ENCODE measurements at places on chromosomes 6 and 20.

DNA sequence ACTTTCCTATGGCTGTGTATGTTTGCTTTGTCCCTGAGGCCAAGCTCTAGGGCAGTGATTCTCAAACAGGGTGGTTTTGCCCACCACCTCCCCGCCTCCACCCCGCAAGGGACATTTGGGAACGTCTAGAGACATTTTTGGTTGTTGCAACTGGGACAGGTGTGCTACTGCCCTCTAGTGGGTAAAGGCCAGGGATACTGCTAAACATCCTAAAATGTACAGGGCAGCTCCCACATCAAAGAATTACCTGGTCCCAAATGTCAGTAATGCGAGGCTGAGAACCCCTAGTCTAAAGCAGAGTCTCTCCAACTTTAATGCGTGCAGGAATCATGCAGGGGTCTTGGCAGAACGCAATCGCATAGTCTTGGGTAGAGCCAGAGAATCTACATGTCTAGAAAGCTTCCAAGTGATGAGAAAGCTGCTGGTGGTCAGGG is 5.1 kb downstream of the KCNS1 start:
- peak; percentile 54 for DNase-seq

DNA sequence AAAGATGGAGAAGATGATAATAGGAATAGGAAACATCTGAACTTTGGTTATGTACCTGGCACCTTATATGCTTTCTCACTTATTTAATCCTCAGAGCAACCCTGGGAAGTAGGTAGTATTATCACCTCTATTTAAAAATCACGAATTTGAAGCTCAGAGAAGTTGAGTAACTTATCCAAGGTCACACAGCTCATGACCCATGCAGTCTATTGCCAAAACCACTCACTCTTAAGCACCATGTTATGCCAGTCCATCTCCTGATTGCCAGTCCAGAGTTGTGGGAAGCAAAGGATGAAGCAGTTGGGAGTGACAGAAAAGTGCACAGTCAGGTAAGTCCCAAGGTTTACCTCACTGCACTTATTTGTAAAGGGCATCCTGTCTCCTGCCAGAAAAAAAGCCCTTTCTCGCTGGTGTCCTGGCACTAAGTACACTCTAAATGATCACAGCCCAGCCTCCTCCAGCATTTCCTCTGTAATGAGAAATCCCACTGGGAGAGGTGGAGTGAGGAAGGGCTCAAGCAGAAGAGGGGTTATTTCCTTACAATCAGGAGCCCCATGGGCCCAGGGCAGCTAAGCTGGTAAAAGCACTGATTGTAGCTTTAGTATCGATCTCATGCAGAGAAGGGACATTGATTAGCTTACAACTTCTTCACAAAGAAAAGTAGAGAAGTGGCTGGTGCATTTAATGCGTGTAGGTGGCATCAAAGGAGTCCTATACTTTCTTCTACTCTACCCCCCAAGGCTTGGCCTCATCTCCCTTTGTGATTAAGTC is 21.3 kb upstream of the SCGN start:
- DNase-seq = no peak

GRCh38 chr20:6956574-6956973 is 189.1 kb downstream of the BMP2 start:
- DNase-seq = no peak

- peak; percentile 17 for DNase-seq
These were observed 40.6 kb upstream of the ECHDC1 start for GRCh38 chr6:127383988-127384387.

DNA sequence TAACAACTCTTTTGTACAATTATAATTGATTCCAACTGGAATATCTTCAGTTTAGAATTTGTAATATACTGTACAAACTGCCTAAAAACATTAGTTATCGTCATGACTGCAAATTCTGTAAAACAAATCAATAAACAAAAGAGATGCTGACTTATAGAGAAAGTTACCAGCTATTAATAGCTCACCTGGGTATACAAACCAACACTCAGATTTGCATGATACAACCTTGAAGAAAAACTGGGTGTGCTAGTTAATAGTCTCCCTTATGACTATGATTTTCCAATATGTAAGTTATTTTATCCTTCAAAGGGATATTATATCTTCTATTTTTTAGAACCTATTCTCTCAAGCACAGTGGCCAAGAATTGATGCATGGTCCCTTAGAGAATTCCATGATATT is 698.5 kb downstream of the FRK start:
- no peak for DNase-seq

DNA sequence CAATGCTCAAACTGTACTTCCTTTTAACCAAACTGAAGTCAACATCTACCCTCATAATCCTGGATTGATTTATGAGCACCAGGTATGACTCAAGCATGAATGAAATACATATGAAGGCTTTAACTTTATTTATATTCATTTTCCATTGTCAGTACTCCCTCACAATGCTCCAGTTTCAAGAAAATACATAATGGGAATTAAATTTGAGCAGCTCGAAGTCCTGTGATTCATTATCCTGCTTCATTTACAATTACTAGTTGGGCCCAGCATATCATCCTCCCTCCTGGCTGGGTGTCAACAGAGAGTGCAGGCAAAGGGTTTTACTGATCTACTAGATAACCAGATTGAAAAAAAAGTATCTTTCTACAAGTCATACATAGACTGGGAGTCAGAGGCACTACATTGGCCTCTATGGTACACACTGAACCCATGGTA is 10.1 kb downstream of the SAMHD1 start:
- DNase-seq = no peak

GRCh38 chr6:114592506-114592905 is 249.7 kb upstream of the HS3ST5 start:
- no peak for DNase-seq

- no peak for DNase-seq
These were observed 125.1 kb upstream of the COL21A1 start for GRCh38 chr6:56372406-56372995.

DNA sequence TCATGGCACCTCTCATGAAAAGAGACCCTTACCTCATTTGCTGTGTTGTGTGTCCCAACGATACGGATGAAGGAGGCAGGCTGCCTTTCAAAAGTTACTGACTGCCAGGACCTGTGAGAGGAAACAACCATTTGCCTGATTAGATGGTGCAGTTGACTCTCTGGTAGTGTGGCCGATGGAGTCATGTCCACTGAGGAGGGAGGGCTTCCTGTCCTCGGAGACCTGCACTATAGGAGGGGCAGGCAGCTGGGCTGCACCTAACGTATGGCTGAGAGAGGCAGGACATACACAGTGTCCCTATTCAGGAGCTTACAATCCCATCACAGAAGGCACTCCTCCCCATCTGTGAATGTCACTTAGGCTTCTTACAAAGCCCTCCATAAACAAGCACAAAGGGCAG is 373.0 kb downstream of the ZFAND3 start:
- DNase-seq = no peak

All from hepatic stellate cell (primary cell).